Neural crest cell (in vitro differentiated cells): ENCODE measurements at places on chromosomes 3 and 15.

GRCh38 chr3:130699765-130700164 is 46.9 kb downstream of the PIK3R4 start:
- DNase-seq, result no peak

- no peak for DNase-seq
These were observed 108.7 kb upstream of the TSPAN3 start for GRCh38 chr15:77179541-77179998.

GRCh38 chr3:141181819-141182218 is 49.8 kb upstream of the PXYLP1 start:
- no peak for DNase-seq

- no peak for DNase-seq
These were observed 286.0 kb downstream of the ADAMTS17 start for GRCh38 chr15:100055821-100056220.

DNA sequence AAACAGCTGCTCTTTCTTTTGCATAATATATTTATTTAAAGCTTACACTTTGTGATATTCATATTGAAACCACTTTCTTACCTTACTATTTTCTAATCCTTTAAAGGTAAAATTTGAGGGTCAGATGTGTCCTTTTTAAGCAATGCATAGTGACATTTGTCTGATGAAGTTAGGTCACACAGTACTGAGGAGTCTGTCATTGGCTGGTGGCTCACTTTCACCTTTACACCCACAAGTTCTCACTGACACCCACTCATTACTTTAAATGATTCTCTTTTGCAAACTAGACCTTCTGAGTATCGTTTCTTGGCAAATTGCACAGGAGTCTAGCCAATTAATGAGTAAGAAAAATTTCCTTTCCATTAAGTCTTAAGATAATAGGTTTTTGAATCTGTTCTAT is 758.3 kb upstream of the ARPP21 start:
- no peak for DNase-seq

DNA sequence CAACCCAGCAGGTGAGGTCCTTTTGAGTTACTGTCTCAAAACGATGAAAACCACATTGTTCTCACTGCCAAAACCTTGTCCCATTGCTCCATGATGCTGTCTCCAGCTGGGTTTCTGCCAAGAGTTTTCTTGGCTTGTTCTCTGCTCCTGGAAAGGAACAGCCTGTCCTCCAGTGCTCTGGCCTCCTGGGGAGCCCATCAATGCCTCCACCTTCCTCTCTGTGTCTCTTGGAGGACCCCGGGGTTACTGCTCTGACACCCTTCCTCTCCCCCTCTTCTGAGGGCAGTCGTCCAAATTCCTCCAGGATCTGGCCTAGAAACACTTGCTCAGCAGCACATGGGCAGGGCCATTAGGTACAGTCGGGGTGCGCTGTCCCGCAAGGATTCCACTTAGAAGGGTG is 63.9 kb upstream of the RGMA start:
- no peak for DNase-seq

GRCh38 chr3:134840459-134840858 is 45.4 kb downstream of the EPHB1 start:
- DNase-seq, result no peak

DNA sequence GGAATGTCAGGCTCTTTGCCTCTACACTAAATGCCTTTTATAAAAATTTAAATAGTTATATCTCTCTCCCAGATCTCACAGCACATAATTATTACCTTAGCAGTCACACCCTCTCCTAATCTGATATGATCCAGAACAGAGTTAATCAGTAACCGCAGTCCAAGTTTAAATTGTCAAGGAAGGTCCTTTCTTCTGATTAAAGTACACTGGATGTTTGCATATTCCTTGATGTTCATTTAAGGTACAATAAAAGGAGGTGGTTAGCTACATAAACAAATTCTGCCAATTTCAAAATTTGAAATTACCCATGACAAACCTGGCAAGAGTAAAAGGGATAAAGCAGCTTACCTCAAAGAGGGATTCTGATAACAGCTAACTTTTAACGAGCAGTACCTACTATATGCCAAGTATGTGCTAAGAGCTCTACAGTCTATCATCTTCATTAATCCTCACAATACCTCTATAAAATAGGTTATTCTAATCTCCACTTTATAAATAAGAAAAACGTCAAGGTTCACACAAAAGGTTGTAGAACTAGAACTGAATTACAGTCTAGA is 4.3 kb downstream of the GOLIM4 start:
- DNase-seq, result no peak

- DNase-seq, result no peak
These were observed 3.9 kb upstream of the CIDEC start for GRCh38 chr3:9883706-9884554.

GRCh38 chr15:80210611-80211573 is 41.1 kb downstream of the CTXND1 start:
- no peak for DNase-seq

- no peak for DNase-seq
These were observed 25.0 kb upstream of the TM4SF1 start for GRCh38 chr3:149402481-149402880.

GRCh38 chr15:46751303-46751702 is 966.0 kb upstream of the SEMA6D start:
- DNase-seq, result no peak

DNA sequence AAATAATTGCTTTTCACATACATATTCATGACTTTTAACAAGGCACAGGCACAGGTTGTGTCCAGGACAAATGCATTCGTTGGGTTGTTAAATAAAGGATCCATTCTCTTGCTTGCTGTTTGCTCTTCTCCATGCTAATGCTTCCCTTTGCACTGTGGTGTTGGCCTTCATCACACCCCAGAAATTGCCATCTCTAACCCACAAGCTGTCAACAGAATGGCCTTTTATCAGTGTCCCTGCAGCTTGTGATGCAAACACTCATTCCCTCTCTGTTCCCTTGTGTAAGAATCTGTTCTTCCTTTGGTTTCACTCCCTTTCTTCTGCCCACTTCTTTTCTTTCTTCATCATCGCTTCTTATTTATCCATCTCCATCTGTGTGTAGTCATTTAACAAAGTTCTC is 72.2 kb downstream of the SLC7A14 start:
- no peak for DNase-seq

DNA sequence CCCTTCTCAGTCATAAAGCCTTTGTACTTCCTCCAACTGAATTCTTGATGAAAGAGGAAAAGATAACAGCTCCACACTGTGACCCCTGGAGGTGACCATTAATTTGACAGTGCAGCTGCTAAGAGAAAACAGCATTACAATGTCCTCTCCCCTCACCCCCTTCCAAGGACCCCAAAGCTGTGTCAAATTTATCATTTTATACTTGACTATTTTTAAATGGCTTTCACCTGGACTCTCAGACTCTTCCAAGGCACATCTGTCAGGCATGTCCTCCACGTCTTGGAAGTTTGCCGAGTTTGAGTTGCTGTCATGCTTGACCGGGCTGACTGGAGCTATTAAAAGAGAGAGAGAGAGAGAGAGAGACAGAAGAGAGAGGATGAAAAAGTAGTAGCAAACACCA is 236.5 kb downstream of the WDR72 start:
- no peak for DNase-seq
